NCI-H524 (cell line): ENCODE measurements at places on chromosomes 7 and 10.
A peak's percentile ranks its signal among the peaks of the same experiment; 100 is the strongest.

- DNase-seq: no peak
These were observed 4.7 kb downstream of the ATP5MF start for GRCh38 chr7:99461221-99461620.

GRCh38 chr10:31803606-31804351 lies 124.9 kb downstream of the ARHGAP12 start:
- no peak for DNase-seq

GRCh38 chr10:72509206-72509799 lies 116.6 kb downstream of the MICU1 start:
- no peak for DNase-seq

DNA sequence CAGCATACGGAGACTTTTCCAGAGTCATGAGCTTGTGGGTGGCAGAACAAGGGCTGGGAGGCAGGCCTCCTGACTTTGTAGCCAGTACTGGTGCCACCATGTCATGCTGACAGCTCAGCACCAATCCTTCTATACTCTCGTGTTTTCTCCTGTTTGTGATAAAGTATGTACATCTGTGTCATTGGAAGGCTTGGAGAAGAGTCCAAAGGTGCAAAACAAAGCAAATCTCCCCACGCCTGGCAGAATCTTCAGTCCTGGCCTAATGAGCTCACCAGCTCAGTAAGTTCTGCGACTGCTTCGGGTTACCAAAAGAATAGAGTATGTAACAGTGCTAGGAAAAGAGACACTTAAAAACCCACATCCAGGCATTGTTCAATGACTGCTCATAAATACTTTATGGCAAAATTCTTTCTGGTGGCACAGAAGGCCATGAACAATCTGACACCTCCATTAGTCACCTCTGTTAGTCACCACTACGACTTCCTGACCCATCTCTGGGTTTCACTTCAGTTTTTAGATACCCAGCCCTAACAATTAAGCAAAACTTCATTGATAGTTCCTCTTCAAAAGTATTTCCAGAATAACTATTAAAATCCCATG lies 24.5 kb downstream of the STEAP1 start:
- no peak for DNase-seq

- no peak for DNase-seq
These were observed 71.2 kb downstream of the TRRAP start for GRCh38 chr7:98949336-98950044.

- DNase-seq: no peak
These were observed 182.0 kb downstream of the RPS24 start for GRCh38 chr10:78215645-78216044.

GRCh38 chr7:142774826-142775225 lies 4.1 kb downstream of the PRSS2 start:
- DNase-seq: no peak

- DNase-seq: no peak
These were observed 90.9 kb downstream of the COL26A1 start for GRCh38 chr7:101453617-101454016.

DNA sequence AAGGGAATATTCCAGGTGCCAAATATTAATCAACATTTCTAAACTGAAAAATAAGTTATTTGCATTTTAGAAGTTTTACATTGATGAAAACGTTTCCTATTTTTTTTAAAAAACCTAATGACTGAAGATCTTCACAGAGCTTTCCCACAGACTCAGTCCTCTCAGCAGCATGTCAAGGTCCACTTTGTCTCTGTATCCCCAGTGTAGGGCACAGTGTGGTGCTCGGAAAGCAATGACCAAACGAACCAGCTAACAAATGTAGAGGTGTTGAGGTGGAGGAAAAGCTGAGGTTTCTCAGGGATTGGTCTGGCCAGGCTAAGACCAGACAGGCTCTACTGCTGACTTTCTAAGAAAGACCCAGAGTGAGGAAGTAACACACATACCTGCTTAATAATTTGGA lies 202.2 kb upstream of the CDCA7L start:
- DNase-seq: no peak

DNA sequence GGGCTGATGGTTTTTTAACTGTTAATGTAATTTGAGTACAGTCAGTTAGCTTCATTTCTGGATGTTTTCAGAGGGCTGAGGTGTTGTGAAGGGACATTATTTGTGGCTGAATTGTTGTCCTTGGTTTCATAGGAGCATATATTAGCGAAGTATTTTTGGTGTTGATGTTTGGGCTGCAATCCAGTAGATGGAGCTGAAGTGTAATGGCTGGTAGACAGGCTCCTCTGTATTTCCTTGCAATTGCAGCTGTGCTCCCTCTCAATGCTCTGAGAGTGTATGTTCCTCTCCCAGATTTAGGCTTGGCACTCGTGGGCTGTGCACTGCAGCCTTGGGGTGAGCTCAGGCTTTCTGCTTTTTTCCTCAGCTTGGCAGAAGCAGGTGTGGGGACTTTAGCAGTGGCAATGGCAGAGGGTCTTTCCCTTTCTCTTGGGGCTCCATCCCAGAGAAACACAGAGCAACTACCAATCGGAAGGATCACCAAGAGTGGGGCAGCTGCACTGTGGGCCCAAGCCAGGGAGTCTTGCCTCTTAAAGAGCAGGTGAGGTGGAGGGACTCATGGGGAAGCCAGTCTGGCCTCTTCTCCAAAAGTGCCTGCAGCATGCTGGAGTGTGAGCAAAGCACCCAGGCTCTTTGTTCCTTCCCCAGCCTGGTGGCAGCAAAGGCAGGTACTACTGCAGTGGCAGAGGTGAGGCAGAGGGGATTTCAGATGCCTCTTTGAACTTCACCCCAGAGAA lies 544.4 kb downstream of the SH2D4B start:
- DNase-seq: peak; percentile 43

- no peak for DNase-seq
These were observed 205.1 kb downstream of the EMX2 start for GRCh38 chr10:117747636-117748035.

DNA sequence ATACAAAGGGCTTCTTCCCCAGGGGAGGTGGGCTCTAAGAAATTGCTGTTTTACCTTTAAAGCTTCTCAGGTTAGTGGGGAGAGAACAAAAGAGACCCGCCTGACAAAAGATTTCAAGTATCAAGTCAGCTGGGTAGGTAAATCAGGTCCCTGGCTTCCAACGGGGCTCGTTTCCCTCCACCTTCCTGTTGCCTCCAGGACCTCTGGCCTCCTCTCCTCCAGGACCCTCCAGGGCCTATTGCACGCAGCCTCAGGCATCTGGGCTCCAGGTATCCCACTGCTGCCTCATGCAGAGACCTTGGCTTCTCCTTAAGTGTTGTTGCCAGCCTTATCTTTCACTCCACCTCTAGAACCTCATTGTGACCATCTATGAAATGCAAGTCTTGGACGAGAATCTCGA lies 2.9 kb downstream of the BNIP3 start:
- no peak for DNase-seq

- DNase-seq: no peak
These were observed 9.1 kb upstream of the PRKAR2B start for GRCh38 chr7:107035446-107035845.

GRCh38 chr10:14326581-14326980 lies 4.1 kb downstream of the FRMD4A start:
- no peak for DNase-seq

DNA sequence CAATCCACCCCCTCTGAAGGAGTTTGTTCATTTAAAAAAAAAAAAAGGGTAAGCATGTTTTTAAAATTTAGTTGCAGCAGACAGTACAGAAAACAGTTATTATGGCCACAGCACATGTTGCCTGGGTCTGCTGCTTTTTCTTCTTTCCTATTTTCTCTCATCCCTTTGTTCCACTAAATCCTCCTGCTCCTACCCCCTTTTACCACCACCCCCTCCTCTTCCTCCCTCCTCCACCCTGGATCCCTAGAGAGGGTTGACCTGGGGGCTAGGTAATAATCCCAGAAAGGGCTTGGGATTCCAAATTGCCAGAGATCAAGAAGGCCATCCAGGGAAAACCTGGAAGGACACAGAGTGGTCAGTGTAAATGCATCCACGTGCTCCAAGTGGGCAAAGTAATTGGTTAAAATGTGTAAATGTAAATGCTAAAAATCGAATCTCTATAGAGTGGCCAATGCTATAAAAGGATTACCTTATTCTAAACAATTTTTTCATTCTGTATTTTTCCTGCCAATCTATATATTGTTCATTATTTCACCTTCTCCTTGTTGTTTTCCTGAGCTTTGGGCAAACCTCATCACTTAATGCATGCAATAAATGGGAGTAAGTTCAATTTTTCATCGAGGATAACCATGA lies 89.0 kb upstream of the PIK3CG start:
- DNase-seq: no peak

DNA sequence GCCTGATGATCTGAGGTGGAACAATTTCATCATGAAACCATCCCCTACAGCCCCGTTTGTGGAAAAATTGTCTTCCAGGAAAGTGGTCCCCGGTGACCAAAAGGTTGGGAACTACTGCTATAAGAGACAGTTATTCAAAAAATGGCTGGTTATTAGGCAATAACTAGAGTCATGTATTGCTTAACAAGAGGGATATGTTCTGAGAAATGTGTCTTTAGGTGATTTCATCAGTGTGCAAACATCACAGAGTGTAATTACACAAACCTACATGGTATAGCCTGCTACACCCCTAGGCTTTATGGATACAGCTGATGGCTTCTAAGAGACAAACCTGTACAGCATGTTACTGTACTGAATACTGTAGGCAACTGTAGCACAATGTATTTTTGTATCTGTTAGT lies 71.3 kb upstream of the CSTF2T start:
- no peak for DNase-seq

GRCh38 chr7:41164440-41164839 lies 538.5 kb downstream of the INHBA start:
- DNase-seq: no peak

DNA sequence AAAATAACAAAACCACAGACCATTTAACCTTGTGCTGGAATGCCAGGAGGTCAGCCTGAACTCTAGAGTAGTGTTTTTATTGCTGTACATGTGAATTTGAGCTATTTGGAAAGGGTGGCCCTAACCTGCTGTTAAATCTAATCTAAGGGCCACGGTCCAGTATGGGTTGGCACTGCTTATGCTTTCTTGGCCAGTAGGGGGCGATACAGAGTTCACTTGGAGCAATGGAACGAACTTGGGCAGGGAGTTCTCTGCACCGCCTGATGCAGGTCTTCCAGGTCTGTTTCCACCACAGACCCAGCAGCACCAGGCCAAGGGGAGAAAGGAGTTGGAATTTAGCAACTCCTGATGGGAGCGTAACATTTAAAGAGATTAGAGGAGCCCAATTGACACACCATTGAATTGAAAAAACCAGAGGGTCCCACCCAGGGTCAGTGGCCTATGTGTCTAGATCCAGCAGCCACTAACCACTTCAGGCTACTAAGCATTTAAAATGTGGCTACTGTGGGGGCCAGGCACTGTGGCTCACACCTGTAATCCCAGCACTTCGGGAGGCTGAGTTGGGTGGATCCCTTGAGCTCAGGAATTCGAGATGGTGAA lies 75.7 kb upstream of the EFCAB10 start:
- peak; percentile 46 for DNase-seq

DNA sequence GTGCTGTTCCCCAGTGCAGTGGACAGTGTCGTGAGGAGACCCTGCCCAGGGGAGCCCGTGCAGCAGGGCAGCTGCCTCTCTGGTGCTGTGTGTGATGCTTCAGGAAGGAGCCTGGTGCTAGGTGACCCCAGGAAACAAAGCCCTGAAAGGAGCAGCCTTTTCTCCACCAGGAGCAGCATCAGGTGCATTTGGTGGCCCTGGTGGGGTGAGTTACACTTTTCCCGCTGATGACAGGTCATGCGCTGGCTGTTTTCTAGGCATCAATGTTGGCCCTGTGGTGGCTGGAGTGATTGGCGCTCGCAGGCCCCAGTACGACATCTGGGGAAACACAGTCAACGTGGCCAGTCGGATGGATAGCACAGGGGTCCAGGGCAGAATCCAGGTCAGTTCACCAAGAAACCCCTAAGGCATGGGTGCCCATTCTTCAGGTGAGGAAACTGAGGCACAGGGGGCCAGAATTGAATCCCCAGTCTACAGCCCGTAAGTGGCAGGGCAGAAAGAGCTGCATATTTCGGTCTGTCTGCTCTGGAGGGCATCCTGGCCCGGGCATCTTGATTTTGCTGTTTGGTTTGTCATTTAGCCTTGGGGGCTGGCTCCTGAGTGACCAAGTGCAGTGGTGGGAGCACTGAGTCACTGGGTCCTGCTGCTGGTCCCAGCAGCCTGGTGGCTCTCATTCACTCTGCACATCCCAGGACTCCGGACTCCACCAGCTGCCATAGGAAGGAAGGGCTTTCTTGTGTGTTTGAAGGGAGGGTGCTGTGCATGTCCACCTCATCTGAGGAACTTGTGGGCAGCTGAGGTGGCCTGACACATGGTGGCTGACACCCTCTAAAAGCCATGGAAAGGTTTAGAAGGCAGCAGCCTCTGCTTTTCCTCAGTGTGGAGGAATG lies 136.3 kb downstream of the ADCY1 start:
- no peak for DNase-seq

DNA sequence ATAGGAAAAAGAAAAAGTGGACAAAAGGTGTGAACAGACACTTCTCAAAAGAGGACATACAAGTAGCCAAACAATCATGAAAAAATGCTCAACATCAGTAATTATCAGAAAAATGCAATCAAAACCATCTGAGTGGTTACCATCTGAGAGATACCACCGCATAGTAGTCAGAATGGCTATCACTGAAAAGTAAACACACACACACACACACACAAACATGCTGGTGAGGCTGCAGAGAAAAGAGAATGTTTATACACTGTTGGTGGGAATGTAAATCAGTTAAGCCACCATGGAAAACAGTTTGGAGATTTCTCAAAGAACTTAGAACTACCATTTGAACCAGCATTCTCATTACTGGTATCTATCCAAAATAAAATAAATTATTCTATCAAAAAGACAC lies 145.7 kb downstream of the CYP26A1 start:
- DNase-seq: no peak

DNA sequence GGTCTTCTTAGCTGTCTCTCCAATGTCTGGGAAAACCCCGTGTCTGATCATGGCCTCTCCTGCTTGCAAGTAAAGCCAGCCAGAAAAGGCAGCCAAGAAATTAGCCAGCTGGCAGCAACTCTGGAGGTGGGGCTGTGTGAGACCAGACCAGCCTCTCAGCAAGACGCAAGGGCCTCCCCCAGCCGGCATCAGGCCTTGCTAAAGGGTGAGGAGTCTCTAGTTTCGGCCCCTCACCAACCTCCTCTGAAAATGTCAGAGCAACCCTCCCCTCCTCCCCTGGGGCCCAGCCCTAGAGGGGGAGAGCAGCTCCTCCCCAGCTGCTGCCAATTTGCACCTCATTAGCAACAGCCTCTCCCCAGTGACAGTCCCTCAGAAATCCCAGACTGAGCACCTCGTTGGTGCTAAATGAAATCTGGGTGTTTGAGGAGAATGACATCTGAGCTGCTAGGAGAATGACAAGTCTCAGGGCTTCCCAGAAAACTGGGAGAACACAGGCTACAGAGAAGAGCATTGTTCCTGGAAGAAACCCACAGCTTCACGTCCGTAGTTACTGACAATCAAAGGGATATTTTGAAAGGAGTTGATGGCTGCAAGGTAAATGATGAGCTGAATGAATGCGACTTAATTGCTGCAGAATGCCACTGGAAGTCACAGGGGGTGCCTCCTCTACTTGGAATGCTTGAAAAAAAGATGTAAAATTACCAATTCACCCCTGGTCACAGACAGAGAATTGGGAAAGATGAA lies 25.9 kb downstream of the DGKI start:
- peak; percentile 79 for DNase-seq

- DNase-seq: no peak
These were observed 346.5 kb downstream of the GRID1 start for GRCh38 chr10:86020134-86020533.
